Stimulated activated CD4-positive, alpha-beta T cell treated with anti-CD3 and anti-CD28 coated beads, Interleukin-2, amount 100 ng/mL, for 24 hours (primary cell): ENCODE measurements at places on chromosomes 7 and 10.

DNA sequence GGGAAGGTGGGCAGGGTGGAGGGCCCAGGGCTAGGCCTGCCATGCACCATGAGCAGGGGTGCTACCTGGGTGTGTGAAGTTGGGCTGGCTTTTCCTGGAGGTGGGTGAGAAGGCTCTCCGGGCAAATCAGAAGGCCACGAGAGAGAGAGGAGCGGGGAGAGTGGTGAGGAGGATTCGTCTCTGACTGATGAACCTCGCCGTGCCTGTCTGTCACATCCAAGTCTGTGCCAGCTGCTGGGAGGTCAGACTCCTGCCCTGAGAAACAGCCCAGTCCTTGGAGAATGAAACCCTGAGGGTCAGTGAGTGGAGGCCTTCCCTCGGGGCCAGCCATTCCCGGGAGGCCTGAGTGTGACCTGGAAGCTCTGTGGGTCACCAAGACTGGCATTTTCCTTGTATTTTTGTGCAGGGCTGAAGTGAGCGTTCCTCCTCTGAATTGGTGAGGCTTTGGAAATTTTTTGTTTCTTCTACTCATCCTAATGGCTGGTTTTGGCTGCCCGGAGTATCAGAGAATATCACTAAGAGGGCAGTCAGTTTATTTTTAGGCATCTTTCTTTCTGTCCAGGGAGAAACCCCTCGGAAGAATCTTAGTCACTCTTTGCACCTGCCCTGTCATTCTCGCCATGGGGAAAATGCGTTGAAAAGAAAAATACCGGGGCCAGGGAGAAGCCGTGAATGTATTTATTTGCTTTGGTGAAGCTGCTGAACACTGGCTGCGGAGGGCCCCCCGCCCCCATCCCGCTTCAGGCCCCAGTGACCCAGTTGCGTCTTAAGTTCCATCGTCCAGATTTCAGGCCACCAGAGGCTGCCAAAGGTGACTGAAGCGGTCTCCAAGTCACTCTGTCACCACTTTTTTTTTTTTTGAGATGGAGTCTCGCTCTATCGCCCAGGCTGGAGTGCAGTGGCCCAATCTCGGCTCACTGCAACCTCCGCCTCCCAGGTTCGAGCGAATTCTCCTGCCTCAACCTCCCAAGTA is 6.5 kb upstream of the AP5Z1 start:
- DNase-seq: no peak

GRCh38 chr10:63901228-63901627 is 380.0 kb downstream of the REEP3 start:
- no peak for DNase-seq

GRCh38 chr7:105975770-105976417 is 12.8 kb downstream of the CDHR3 start:
- DNase-seq: no peak

DNA sequence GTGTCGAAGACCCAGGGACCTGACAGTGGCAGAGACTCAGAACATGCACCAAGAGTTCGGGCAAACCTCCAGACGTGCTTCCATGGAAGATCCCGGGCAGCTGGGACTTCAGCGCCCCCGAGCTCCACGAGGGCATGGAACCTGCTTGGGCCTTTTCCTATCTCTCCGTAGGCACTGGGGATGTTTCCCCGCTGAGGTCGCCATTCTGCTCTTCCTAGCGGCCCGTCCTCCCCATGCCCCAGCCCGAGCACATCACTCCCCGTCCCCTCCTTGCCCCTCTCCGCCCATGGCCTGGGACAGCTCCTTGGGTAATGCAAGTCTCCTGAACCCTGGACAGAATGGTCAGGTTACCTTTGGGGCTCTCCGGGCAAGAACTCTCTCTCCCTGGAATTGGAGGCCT is 32.3 kb upstream of the SHH start:
- no peak for DNase-seq

GRCh38 chr10:100781145-100781665 is 35.8 kb downstream of the PAX2 start:
- DNase-seq: no peak

DNA sequence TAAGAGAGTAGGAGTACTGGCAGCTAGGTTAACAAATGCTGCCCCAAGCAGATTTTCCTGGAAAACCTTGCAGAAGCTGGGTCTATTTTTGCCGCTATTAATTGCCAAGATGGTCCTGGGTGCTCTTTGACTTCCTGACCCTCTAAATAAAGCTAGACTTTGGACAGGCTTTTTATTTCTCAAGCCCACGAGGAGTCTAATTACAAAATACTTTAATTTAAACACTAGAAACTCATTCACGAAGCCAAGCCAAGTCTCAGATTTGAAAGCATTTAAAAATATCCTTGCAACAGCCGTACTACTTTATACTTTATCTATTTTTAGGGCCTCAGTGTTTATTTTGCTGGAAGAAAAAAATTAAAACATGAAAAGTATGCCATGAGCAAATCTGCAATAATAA is 45.1 kb downstream of the TMEM26 start:
- no peak for DNase-seq

DNA sequence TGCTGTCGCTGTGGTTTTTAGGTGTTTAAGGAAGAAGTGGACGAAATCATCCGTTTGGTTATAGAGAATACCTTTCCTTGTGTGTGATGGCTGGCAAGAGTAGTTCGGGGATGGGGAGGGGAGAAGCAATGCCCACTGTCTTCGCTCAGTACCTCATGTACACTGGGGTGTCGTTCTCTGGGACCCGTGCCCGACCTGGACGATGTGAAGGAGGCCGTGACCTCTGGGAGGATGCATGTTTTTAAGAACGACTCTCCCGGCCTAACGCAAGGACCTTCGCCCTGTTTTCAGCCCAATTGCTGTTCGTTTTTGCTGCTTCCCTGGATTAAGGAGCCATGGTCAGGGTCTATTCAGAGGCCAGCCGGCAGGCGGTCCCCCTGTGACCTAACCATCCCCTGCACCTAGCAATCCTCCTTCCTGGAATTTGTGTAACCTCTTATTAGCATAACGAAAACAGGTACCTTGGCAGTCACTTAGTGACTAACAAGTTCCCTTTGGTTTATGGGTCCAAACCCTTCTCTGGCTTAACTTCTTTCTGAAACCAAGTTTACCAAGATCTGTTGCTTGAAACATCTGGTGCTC is 1.3 kb downstream of the NFE2L3 start:
- peak; percentile 37 for DNase-seq

DNA sequence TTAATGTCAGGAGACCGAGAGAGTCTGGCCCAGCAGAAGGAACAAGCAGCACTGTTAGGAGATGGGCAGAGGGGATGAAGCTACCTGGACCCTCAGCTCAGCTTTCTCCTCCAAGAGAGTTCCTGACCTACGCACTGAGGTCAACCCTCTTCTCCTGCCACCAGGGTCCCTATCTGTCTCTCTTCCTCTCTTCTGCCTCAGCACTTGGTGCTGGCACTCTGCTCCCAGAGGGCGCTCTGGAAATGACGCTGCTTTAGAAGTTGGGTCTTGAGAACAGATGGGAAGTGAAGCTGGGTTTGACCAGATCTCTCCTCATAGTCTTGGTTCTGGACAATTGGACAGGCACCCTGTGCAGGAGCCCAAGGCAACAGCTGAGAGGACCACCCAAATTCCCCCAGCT is 216.0 kb upstream of the AGK start:
- DNase-seq: no peak

DNA sequence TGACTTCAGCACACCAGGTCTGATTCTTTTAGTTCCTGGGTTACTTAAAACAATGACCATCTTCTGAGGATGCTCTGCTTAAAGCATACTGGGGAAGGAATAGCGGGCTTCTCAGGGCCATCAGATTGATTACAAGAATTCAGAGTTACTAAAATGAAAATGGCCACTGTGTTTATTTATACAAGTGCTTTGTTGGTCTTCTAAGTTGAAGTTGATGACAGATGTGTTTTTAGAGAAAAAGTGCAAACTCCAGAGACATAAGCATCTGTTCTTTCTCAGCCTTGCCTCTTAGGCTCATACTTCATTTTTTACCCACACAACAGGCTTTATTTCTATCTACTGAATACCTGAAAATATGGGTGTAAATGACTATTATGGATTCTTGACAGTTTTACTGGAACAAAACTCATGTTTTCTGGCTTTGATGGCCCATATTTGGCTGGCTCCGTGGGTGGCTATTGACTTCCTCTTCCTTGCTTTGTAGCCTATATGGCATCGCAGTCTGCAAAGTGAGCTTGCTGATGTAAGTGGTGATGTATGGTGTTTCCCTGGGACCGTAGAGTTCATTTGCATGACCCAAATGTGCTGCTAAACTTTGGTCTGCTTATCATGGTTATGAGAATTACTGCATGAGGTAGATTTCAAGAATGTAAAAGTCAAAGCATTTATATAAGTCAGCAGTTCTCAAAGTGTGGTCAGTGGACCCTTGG is 121.3 kb downstream of the BMPER start:
- DNase-seq: no peak

- DNase-seq: peak; percentile 28
These were observed 350.2 kb downstream of the GATA3 start for GRCh38 chr10:8404721-8405120.

DNA sequence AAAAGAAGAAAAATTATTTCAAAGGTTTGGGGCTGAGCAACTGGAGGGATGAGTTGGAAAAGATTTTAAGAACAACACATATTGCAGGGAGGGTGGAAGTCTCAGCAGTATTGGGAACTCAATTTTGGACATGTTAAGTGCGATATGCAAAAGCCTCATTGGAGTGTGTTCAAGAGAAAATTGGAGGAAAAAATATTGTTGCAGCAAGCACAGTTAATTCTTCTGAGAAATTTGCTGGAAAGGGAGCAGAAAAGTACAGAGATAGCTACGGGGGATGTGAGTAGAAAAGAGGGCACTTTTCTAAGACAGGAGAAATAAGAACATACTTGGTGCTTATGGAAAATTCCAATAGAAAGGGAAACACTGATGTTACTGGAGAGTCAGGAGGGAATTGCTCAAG is 59.8 kb upstream of the MAGI2 start:
- DNase-seq: no peak

- peak; percentile 52 for DNase-seq
These were observed 26.8 kb upstream of the SORCS3 start for GRCh38 chr10:104614245-104614831.

- no peak for DNase-seq
These were observed 7.7 kb upstream of the NDST2 start for GRCh38 chr10:73819081-73819480.

GRCh38 chr7:68694656-68695055 is 903.6 kb upstream of the AUTS2 start:
- no peak for DNase-seq

GRCh38 chr7:111180338-111180737 is 89.4 kb downstream of the LRRN3 start:
- DNase-seq: no peak

GRCh38 chr7:84786073-84786472 is 400.8 kb downstream of the SEMA3D start:
- no peak for DNase-seq
